Myometrial cell (primary cell): ENCODE measurements at places on chromosomes 13 and 19. TPM values are rescaled to one million over a fixed set of nuclear protein-coding genes. Genes with fewer than 3 reads are reported as not detected.

Gene HSPB6
- 25.7 and 41.2 TPM in 2 replicates for total RNA-seq

Gene GFY
- total RNA-seq: not detected in 2 replicates

Gene FBXO46
- 8.7 and 8.9 TPM in 2 replicates for total RNA-seq

Gene NOVA2
- not detected in 2 replicates for total RNA-seq

Gene SRRM5
- not detected in 2 replicates for total RNA-seq

Gene ZNF420
- 1.6 and 4.6 TPM in 2 replicates for total RNA-seq

Gene LILRA1
- total RNA-seq: not detected in 2 replicates

Gene AMER2
- not detected in 2 replicates for total RNA-seq

Gene PRTN3
- not detected in 2 replicates for total RNA-seq

Gene C13orf42
- total RNA-seq: not detected in 2 replicates

Gene KCNJ14
- total RNA-seq: under 0.01 and 0.35 TPM in 2 replicates

Gene ZNF415
- 2.7 and 3.7 TPM in 2 replicates for total RNA-seq

Gene TRAPPC5
- 86.2 and 107 TPM in 2 replicates for total RNA-seq

Gene PSG7
- under 0.01 TPM in 1 of 2 replicates, not detected in the other for total RNA-seq

Gene ZNF296
- total RNA-seq: 1.9 TPM in 1 of 2 replicates, not detected in the other

Gene CLIP3
- total RNA-seq: 9.2 and 11.5 TPM in 2 replicates

Gene NLRP8
- total RNA-seq: not detected in 2 replicates

Gene TUBA3C
- not detected in 2 replicates for total RNA-seq

Gene LCP1
- total RNA-seq: 0.29 and 1.2 TPM in 2 replicates

Gene GRK1
- total RNA-seq: not detected in 2 replicates

Gene ATP4B
- total RNA-seq: not detected in 2 replicates

Gene KLK12
- not detected in 2 replicates for total RNA-seq

Gene GAPDHS
- total RNA-seq: not detected in 2 replicates

Gene CFAP97D2
- total RNA-seq: not detected in 2 replicates

Gene SGCG
- total RNA-seq: not detected in 2 replicates

Gene TEKTIP1
- total RNA-seq: not detected in 2 replicates

Gene IGSF23
- total RNA-seq: 3.7 TPM in 1 of 2 replicates, not detected in the other

Gene CCDC122
- 3.9 and 4.9 TPM in 2 replicates for total RNA-seq

Gene FFAR1
- total RNA-seq: not detected in 2 replicates
